ENCODE measurements at places on chromosomes 6 and 20.

DNA sequence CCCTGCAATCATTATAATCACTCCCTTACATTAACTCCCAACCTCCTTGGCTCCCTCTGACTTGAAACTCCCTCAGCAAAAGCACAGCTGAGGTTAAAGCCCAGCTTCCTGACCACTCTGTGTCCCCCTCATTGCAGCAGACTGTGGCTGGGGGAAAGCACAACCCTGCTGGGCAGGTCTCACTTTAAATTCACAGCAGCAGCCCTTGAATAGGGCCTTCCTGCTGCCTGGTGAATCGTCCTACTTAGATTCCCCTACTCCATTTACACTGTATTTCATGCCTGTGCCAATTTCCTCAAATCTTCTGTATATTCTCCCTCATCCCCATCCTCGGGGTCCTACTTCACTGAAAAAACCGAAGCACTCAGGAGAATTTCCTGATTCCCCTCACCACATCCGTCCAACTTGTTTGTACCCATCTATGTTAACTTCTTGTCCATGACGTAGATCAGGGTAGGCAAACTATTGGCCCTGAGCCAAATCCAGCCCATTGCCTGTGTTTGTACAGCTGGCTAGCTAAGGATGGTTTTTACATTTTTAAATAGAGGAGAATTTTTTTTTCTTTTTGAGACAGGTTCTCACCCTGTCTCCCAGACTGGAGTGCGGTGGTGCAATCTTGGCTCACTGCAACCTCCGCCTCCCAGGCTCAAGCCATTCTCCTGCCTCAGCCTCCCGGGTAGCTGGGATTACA, 31.5 kb upstream of the GCM1 start:
- DNase-seq = peak; percentile 89

- DNase-seq = no peak
These were observed 53.2 kb downstream of the FOXA2 start for GRCh38 chr20:22531056-22531615.

- DNase-seq = no peak
These were observed 8.4 kb downstream of the RAB5IF start for GRCh38 chr20:36613974-36614373.

GRCh38 chr6:42251500-42251899, 33.8 kb upstream of the MRPS10 start:
- DNase-seq = no peak

DNA sequence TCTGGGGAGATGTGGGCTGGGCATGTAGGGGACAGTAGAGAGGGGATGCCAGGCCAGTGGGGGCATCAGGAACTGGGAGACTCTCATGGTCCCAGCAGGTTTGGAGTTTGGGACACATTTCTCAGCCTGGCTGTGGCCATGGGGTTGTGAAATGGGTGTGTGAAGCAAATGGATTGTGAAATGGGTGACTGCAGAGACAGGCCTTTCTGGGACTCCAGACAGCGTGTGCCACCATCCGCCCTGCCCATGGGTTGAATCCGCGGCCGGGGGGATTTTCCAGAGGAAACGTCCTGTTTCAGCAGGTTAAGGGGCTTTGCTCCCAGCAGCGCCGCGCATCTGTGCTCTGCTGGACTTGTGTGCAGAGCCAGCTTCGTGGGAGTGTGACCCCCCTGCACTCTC, 3.7 kb upstream of the PMEPA1 start:
- DNase-seq = no peak

- DNase-seq = no peak
These were observed 13.9 kb downstream of the ARFGEF3 start for GRCh38 chr6:138175596-138175995.

GRCh38 chr6:95614094-95614493, 36.8 kb downstream of the MANEA start:
- no peak for DNase-seq

- DNase-seq = no peak
These were observed 127.9 kb upstream of the BACH2 start for GRCh38 chr6:90424580-90424979.

DNA sequence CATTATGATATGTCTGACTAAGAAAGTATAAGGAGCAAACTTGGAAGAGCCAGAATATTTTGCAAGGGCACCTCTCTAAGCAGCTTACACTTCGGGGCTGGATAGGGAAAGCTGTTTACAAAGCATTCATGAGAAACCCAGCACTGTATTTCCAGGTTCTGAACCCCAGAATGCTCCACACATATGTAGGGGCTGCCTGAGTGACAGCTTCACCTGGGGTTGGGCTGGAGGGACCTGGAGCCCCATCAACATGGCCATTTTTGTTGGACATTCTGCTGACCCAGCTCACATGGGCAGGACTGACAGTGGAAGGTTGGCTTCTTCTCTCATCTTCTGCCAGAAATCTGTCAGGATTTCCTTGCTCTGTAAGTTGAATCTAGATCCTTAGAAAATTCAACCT, 197.1 kb upstream of the SSTR4 start:
- DNase-seq = no peak

GRCh38 chr20:41135888-41136679, 1.3 kb upstream of the PLCG1 start:
- no peak for DNase-seq

GRCh38 chr6:97626671-97627441, 343.8 kb upstream of the MMS22L start:
- peak; percentile 38 for DNase-seq

GRCh38 chr6:161223646-161224045, 50.2 kb downstream of the AGPAT4 start:
- DNase-seq = no peak

- DNase-seq = no peak
These were observed 64.7 kb downstream of the GPR6 start for GRCh38 chr6:110042670-110043296.

DNA sequence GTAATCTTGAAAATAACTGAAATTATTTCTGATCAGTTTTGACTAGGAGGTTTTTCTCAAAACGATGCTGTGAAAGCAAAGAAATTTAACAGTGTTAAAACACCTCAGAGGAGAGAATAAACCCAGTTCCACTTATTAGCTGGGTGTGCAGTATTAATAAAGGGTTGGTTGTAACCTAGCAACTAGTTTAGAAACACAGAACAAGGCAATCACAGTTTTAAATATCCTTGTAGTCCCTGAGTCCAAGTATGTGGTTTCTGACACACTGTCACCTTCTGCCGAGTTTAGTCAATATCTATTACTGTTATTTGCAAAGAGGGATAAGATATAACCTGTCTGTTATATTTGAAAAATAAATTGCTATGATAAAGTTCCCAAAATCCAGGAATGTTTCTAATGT, 70.2 kb upstream of the INSM1 start:
- DNase-seq = no peak

DNA sequence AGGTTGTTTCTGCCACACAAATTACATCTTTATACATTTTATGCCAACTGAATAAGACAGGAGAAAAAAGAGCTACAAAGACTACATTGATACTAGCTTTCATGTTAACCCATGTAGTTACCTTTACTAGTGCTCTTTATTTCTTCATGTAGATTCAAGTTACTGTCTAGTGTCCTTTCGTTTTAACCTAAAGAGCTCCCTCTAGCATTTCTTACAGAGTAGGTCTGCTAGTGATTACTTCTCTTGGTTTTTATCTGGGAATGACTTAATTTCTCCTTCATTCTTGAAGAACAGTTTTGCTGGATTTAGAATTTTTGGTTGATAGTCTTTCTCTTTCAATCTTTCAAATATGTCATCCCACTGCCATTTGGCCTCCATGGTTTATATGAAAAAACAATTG, 21.2 kb upstream of the NOP56 start:
- DNase-seq = no peak

DNA sequence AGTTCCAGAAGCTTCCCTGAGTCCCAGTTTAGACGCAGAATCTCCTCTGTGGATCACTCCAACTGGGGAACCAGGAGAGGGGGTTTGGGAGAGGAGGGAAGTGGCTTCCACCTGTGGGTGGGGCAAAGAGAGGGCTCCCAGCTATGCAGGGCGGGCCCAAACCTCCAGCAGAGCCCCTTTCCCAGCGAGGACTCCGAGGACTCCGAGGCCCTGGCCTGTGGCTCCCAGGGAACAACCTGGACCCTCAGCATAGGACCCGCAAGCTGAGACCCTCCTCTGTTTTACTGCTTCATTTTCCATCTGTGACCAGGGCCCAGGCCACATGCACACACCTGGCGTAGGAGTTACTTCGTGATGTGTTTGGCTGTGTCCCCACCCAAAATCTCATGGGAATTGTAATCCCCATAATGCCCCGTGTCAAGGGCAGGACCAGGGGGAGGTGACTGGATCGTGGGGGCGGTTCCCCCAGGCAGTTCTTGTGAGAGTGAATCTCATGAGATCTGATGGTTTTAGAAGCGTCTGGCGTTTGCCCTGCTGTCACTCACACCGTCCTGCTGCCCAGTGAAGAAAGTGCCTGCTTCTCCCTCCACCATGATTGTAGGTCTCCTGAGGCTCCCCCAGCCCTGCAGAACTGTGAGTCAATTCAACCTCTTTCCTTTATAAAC, 27.9 kb downstream of the NTSR1 start:
- no peak for DNase-seq

DNA sequence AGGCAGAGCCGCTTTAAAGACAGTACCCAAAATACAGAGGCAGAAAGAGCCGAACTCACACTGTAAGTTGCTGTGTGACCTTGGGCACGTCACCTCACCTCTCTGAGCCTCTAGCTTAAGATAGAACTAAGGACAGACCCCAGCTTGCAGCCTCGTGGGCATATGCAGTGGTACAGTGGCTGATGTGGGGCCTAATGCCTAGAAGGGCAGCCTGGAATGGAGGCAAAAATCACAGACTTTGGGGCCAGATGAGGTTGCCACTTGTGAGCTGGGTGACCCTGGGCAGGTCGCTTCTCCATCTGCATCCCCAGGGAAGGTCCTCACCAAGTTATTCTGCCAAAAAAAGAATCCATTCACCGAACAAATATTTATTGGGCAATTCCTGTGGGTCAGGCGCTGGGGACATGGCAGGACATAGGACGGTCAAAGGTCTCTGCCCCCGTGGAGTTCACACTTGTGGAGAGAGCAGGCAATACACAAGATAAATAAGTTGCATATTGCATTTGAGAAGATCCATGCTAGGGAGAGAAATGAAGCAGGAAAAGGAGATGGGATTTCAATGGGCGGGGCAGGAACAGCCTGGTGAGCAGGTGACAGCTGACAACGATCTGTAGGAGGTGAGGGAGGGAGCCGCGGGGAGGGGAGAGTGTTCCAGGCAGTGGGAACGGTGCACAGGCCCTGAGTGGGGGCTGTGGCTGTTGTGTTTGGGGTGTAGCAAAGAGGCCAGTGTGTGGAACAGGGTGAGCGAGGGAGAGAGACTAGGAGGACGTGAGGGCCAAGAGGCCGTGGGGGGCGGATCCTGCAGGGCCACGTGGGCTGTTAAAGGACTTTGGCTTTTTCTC, 115.2 kb downstream of the CEBPB start:
- DNase-seq = no peak

- no peak for DNase-seq
These were observed 1348.5 kb downstream of the GRIK2 start for GRCh38 chr6:102742028-102742427.

DNA sequence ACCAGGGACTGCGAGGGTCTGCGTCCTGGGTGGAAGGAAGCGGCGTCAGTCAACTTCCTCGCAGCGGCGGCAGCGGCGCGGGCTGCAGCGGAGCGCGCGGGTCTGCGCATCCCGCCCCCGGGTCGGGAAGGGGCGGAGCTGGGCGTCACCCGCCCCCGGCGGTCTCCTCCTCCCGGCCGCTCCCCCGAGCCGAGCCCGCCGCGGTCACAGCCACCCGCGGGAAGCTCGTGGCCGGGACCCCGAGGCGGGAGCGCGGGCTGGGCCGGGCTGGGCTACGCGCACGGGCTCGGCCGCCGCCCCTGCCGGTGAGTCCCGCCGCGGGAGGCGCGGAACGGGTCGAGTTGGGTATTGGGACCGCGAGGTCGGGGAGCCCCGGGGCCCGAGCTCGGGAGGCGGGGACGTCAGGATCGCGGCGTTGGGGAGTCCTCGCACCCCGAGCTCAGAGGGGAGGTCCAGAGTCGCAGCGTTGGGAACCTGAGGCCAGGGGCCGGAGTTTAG, at the start of gene PAQR8:
Gene PAQR8, plus strand, starts transcription at position 207 of the 498 bp plus-strand sequence. CDS start 41,063 bp downstream, outside the sequence.
- DNase-seq = peak; percentile 63

- DNase-seq = no peak
These were observed 73.2 kb upstream of the JAG1 start for GRCh38 chr20:10747019-10747418.

DNA sequence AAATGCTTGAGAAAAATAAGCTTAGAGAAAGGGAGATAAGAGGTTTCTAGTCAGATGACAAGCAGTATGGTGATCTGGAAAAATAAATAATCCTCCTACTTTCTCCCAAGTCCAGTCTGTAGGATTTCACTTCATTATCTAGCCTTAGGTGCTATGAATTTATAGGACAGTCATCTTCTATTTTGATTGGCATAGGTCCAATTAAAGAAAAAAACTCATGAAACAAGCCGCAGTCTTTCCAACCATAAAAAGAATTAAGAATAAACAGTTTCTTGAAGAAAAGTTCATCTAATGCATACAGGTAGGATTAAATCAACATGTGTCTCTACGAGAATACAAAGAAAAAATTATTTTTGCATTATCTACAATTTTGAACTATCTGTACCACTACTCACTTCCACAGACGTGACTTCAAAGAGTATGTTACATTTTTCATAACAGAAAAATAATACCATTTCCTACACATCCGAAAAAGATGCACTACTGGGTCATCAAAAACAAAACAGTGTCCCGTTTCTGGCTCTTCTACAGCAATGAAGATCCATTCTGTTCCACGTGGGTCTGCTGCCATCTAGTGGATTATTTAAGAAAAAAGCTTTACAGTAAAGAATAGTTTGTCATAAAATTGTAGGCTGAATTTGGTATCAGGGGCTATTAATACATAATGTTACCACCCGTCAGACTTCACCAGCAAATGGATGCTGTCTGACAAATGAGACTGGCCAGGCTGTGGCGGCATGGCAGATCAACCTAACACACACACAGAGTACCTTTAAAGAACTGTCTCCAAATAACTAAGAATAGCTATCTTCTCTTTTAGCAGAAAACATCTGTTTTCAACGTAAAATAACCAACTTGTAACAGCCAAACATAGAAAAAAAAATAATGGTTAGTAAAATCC, 28.9 kb downstream of the STX7 start:
- peak; percentile 37 for DNase-seq

GRCh38 chr20:44648068-44648467, 3.4 kb downstream of the ADA start:
- no peak for DNase-seq

DNA sequence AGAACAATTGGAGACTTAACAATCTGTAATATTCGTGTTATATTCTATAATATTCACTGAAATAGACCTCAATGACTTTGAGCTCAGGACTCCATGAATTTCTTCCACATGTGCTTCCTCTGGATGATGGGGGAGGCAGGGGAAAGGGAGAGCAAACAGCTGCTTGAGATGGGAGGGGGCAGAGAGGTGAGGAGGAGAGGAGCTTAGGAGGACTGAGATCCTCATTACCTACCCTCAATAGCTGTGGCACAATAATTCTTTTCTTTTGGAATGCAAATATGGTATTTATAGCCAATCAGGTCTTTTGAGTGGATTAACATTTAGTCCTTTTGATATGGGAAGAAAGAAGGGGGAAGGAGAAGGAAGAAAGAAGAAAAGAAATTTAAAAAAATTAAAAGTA, 64.1 kb upstream of the ZNF217 start:
- no peak for DNase-seq

DNA sequence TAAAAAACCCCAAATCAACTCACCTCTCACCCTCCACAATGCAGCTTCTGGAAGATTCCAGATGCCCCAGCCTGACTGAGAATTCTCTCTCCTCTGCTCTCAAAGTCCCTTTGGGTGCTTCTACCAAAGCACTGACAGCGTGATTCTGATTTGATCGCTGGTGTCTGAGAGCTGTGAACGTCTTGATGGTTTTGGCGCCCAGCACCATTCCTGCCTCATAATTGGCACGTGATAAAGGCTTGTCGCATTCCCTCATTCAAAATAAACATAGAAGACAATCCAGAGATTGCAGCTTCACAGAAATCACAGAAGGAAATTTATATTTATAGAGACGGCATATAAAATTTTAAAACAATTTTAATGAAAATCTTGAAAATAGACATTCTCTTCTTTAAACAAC, 24.1 kb upstream of the ECI2 start:
- DNase-seq = no peak
